ENCODE measurements at places on chromosomes 12 and 14.

DNA sequence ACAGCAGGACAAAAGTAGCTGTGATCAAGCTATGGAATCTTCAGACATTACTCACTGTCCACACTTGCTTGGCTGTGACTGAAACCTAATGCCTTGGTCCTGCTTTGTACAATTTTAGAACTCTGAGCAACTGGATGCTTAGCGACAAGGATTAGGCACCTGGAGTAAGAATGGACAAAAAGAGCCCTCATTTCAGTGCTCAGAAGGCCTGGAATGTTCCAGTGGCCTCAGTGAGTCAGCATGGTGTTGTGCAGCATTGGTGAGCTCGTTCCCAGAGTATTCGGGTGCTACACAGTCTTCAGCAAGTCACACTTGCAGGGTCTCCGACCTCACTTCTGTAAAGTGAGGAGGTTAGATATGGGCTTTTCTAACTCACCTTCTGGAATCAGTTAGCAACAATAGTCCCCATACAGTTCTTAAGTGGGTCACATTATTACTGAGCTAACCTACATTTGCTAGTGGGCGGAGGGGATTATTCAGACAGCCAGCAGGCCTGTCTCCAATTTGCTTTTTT lies 108.0 kb upstream of the MDM1 start:
- H3K4me1 ChIP-seq, result peaks cover 34% of the 10 kb centered on the region
- ATAC-seq, result peak; percentile 63
- no peaks in the 10 kb centered on the region for H3K36me3 ChIP-seq
- peak overlapping the region; percentile 44 for H3K27ac ChIP-seq

DNA sequence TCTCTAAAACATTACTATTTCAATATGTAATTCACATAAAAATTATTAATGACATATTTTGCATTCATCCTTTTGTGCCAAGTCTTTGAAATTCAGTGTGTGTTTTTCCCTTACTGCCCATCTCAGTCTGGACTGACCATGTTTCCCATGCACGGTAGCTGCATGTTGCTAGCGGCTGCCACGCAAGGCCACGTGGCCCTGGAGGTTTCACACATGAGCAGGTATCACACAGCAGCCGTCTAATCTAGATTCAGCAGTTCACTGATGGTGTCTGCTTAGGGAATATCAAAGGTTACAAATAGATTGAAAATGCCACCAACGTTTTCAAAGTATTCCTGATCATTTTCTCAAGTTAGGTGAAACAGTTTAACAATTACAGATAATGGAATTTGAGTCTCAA lies 234.8 kb upstream of the FKBP4 start:
- no peaks in the 10 kb centered on the region for H3K4me1 ChIP-seq
- peaks cover 32% of the 10 kb centered on the region for H3K27me3 ChIP-seq
- no peaks in the 10 kb centered on the region for H3K36me3 ChIP-seq
- no peak for ATAC-seq
- H3K27ac ChIP-seq, result no peak overlapping the region
- H3K4me3 ChIP-seq, result no peak overlapping the region

- H3K4me3 ChIP-seq, result no peak overlapping the region
- H3K36me3 ChIP-seq, result no peaks in the 10 kb centered on the region
- no peaks in the 10 kb centered on the region for H3K27me3 ChIP-seq
- no peaks in the 10 kb centered on the region for H3K4me1 ChIP-seq
Observed at GRCh38 chr12:60043236-60043635, 447.4 kb downstream of the SLC16A7 start.

DNA sequence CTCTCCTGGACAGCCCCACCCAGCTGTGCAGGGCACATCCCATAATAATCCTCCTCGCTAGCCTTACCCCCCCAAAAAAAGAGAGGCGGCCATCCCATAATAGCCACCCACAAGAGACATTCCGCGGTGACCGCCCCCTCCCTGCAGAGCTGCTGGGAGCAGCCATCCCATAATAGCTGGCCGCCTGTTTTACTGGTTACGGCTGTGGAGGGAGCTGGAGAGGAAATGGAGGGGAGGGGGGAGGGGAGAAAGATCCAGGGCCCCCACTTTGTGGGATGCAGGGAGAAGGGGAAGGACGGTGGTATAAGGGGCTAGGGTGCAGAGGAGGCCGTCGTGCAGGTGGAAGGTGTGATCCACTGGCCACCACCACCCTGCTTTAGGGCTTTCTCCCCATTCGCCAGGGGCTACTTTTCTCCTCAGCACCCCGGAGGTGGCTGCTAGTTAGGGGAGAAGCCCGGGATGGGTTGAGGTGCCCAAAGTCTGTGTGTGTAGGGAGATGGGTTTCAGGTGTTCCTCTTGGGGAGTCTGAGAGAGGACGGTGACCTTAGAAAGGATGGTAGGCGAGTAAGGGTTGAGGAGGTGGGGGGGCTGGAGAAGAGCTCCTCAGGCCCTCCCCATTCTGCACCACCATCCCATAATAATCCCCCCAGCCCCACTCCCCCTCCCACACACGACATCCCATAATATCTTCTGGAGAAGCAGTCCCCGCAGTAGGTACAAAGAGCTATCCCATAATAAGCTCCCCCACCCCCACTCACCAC lies 6.0 kb upstream of the CHD4 start:
- peaks cover 21% of the 10 kb centered on the region for H3K4me1 ChIP-seq
- no peaks in the 10 kb centered on the region for H3K27me3 ChIP-seq
- no peaks in the 10 kb centered on the region for H3K36me3 ChIP-seq
- no peak for ATAC-seq

GRCh38 chr14:39232554-39233415 lies 930 bp upstream of the MIA2 start:
- no peak overlapping the region for H3K4me3 ChIP-seq
- ATAC-seq, result no peak
- no peaks in the 10 kb centered on the region for H3K27me3 ChIP-seq

- peaks cover 6% of the 10 kb centered on the region for H3K36me3 ChIP-seq
- peaks cover 25% of the 10 kb centered on the region for H3K4me1 ChIP-seq
- H3K4me3 ChIP-seq, result peak overlapping the region; percentile 92
- ATAC-seq, result peak; percentile 83
- H3K27ac ChIP-seq, result peak overlapping the region; percentile 87
Observed at GRCh38 chr12:24948420-24948756, 513 bp downstream of the BCAT1 start.

DNA sequence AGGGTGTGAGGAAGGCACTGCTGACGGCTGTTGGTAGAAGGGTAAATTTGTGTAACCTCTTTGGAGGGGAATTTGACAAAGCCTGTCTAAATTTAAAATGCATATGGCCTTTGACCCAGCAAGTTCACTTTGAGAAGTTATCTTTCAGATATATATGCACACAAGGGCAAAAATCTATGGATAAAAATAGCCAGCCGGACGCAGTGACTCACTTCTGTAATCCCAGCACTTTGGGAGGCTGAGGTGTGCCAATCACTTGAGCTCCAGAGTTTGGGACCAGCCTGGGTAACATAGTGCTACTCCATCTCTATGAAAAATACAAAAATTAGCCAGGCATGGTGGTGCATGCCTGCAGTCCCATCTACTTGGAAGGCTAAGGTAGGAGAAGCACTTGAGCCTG lies 13.4 kb downstream of the UBC start:
- no peak overlapping the region for H3K27ac ChIP-seq
- H3K27me3 ChIP-seq, result no peaks in the 10 kb centered on the region
- H3K4me3 ChIP-seq, result no peak overlapping the region
- no peak for ATAC-seq

DNA sequence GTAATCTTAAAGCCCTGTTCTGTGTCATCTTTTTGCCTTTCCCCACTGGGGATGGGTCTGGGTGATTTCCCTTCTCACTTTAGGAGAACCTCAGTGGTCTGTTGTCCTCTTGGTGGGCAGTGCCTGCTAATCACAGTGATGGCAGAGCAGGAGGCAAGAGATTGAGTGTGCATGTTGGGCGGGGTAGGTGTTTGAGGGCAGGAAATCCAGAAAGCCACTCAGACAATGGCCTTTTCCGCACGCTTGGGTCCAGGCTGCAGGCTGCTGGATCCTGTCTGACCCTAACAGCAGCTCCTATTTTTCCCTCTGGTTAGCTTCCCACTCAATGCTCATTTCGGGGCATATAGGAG lies 13.7 kb upstream of the ITGA5 start:
- ATAC-seq, result peak; percentile 62
- H3K27me3 ChIP-seq, result no peaks in the 10 kb centered on the region
- H3K4me3 ChIP-seq, result peak overlapping the region; percentile 86
- H3K36me3 ChIP-seq, result no peaks in the 10 kb centered on the region

- no peak overlapping the region for H3K27ac ChIP-seq
- no peaks in the 10 kb centered on the region for H3K4me1 ChIP-seq
- H3K36me3 ChIP-seq, result no peaks in the 10 kb centered on the region
Observed at GRCh38 chr12:113762155-113762881, 203.8 kb downstream of the RBM19 start.

- H3K36me3 ChIP-seq, result no peaks in the 10 kb centered on the region
- no peak for ATAC-seq
- no peak overlapping the region for H3K4me3 ChIP-seq
- H3K27me3 ChIP-seq, result no peaks in the 10 kb centered on the region
- no peak overlapping the region for H3K27ac ChIP-seq
Observed at GRCh38 chr12:17853054-17853453, 236.9 kb downstream of the RERGL start.

DNA sequence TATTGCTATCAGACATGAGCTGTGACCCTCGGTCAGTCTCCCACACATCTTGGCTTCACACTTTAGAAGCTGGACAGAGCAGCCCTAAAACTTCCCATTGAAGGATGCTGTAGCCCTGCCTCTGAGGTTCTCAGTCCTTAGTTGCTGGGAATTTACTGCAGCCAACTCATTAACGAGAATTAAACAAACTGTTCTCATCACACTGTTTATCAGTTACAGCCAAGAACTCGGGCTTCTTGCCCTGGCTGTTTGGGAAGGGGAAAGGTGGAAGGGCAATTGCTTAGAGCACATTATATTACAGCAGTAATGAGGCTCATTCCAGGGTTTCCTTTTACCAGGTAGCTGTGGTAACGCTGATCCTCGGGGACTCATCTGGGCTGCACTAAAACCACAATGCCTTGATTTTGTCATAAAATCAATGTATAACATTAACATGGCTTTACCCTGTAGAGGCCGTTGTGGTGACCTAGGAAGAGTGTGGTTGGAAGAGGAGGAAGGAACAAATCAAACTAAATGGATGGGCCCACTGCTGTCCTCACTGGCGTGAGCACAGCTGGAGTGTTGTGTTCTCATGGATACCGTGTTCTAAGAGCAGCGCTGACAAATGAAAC lies 87.1 kb downstream of the GPR135 start:
- H3K4me3 ChIP-seq, result no peak overlapping the region
- no peak overlapping the region for H3K27ac ChIP-seq
- ATAC-seq, result no peak
- H3K36me3 ChIP-seq, result no peaks in the 10 kb centered on the region
- no peaks in the 10 kb centered on the region for H3K4me1 ChIP-seq
- H3K27me3 ChIP-seq, result peaks cover 16% of the 10 kb centered on the region

GRCh38 chr14:48786498-48786897 lies 799.7 kb downstream of the RPS29 start:
- no peaks in the 10 kb centered on the region for H3K4me1 ChIP-seq
- no peaks in the 10 kb centered on the region for H3K27me3 ChIP-seq
- no peak overlapping the region for H3K27ac ChIP-seq
- ATAC-seq, result no peak

DNA sequence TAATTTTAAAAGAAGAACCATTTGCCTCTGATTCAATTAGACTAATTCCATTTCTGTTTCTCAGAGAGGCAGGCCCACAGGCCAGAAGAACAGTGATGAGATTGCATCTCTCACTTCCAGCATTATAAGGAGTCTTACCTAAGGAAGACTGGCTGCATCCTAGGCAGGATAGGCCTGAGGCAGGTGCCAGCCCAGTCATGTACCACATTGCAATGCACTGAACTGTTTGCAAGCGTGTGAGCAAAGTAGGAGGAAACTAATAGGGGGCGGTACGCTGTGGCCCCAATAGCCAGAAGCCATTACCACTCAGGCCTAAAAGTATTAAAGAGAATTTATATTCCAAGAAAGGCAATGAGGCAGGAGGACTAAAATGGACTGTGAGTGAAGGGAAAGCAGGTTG lies 12.1 kb upstream of the CNIH1 start:
- H3K4me1 ChIP-seq, result peaks cover 6% of the 10 kb centered on the region
- H3K27ac ChIP-seq, result no peak overlapping the region
- H3K36me3 ChIP-seq, result no peaks in the 10 kb centered on the region
- ATAC-seq, result no peak
- H3K27me3 ChIP-seq, result no peaks in the 10 kb centered on the region

GRCh38 chr12:132348176-132348575 lies 18.8 kb upstream of the GALNT9 start:
- no peaks in the 10 kb centered on the region for H3K36me3 ChIP-seq
- H3K27ac ChIP-seq, result no peak overlapping the region
- H3K27me3 ChIP-seq, result no peaks in the 10 kb centered on the region
- H3K4me3 ChIP-seq, result no peak overlapping the region
- no peak for ATAC-seq

All from activated T-helper 17 cell treated with anti-CD3 and anti-CD28 coated beads, Interleukin-2, amount 50 U/mL, for 72 hours (primary cell).